Sigmoid colon (tissue), 7 donors: ENCODE measurements at places on chromosomes 2 and 18.

- DNase-seq = no peak
These were observed 78.0 kb upstream of the SERTAD2 start for GRCh38 chr2:64731746-64732145.

- DNase-seq = no peak
These were observed 124.1 kb upstream of the XIRP2 start for GRCh38 chr2:166764216-166764615.

GRCh38 chr2:43273529-43273928 lies 47.1 kb upstream of the ZFP36L2 start:
- DNase-seq = no peak

- no peak for DNase-seq
These were observed 57.1 kb downstream of the ADCYAP1 start for GRCh38 chr18:961644-962355.

GRCh38 chr18:25365242-25365641 lies 13.3 kb upstream of the ZNF521 start:
- no peak for DNase-seq

- no peak for DNase-seq
These were observed 142.4 kb upstream of the SOX11 start for GRCh38 chr2:5549771-5550170.

GRCh38 chr2:85611217-85611704 lies 605 bp downstream of the C2orf68 start:
- no peak for DNase-seq

GRCh38 chr2:203453858-203454451 lies 81.1 kb downstream of the RAPH1 start:
- DNase-seq = no peak

GRCh38 chr2:113278742-113279139 lies at the start of gene PAX8:
Gene PAX8 (minus strand): TSS chr2:113278921. CDS start chr2:113278394, 527 bp downstream.
- DNase-seq = no peak

DNA sequence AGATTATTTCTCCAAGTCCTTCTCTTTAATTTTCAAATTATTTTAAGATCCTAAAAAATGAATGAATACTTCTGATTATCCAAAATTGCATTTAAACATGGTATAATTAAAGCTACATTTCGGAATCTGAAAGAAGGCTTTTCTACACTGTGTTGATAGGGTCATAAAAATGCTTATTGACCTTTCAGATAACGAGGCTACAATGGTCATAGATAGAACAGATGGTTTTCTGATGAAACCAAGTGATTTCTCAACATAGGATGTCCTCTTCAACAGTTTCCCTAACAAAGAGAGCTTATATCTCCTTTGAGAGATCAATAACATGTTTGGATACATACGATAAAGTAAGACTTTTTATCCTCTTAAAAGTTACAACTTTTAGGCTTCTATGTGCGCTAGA lies 201.1 kb downstream of the PTH2R start:
- no peak for DNase-seq

DNA sequence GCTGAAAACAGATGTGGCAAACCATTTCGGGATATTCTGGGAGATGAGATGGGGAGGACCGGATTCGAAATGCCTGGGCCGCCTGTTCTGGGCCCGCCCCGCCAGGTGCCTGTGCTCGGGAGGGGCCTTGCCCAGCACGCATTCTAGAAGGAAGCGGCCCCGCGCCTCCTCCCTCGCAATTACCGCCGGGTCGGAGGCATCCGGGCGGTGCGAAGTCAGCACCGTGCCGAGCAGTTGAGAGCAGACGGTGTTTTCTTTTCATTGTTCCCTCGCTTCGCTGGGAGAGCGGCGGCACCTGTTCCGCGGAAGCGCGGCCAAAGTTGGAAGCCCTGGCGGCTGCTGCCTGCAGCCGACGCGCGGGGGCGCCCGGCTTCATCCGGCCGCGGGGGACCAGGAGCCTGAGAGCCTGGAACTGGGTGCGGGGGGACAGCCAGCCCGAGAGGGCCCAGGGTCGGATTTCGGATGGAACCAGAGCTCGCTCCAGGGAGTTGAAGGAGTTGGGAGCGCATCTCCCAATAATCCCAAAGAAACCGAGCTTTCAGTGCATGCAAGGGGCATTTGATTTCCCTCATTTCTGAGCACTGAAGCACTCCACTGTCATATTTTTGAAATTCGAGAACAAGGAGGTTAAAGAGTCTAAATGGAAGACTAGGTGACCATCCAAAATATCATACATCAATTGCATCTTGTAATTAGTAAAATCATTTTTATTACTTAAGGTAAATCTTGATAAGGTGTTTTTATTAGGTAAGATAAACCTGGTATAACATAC lies 241.8 kb upstream of the RAB12 start:
- no peak for DNase-seq

- no peak for DNase-seq
These were observed 9.6 kb downstream of the GDF7 start for GRCh38 chr2:20676353-20677215.

GRCh38 chr2:173300458-173300857 lies 54.2 kb upstream of the CDCA7 start:
- DNase-seq = no peak

- no peak for DNase-seq
These were observed 334.8 kb downstream of the DYSF start for GRCh38 chr2:71788186-71788525.

GRCh38 chr2:197800091-197800490 lies 4.3 kb upstream of the PLCL1 start:
- no peak for DNase-seq

GRCh38 chr2:177908824-177909223 lies 163.8 kb downstream of the PDE11A start:
- no peak for DNase-seq

- no peak for DNase-seq
These were observed 184.3 kb downstream of the GULP1 start for GRCh38 chr2:188475945-188476344.

DNA sequence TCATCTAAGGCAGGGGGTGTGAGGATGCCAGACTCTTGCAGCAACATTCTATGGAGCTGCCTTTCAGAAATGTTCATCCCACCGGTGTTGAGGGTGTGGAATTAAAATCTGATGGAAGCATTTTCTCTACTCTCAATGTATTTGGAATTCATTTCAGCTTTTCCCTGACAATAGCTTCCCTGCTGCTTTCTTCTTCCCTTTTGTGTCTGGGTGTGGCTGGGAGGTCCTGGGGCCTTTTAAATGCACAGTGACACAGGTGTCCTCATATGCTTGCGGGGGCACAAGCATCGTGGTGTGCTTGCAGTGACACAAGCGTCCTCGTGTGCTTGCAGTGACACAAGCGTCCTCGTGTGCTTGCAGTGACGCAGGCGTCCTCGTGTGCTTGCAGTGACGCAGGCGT lies 43.4 kb upstream of the ASB18 start:
- DNase-seq = no peak

- DNase-seq = no peak
These were observed 76.4 kb downstream of the TMEM247 start for GRCh38 chr2:46555646-46556234.

GRCh38 chr2:96955762-96956161 lies 30.6 kb downstream of the FAM178B start:
- DNase-seq = peak; percentile 62

DNA sequence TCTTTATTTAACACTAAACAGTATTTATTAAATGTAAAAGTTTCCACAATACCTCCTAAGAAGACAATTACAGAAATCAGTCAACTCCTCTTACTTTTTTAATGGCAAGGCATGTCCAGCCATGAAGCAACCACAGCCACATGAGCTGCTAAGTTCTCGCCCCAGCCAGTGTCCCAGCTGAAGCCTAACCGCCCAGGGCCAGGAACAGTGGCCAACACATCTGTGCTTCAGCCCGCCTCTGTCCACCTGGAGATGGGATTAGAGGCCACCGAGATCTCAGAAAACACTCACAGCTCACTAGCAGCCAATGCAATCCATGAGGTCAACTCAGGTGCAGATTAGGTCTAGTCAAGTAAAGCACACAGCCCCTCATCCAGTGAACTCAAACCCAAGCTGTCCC lies 40.2 kb downstream of the PID1 start:
- DNase-seq = peak; percentile 87

DNA sequence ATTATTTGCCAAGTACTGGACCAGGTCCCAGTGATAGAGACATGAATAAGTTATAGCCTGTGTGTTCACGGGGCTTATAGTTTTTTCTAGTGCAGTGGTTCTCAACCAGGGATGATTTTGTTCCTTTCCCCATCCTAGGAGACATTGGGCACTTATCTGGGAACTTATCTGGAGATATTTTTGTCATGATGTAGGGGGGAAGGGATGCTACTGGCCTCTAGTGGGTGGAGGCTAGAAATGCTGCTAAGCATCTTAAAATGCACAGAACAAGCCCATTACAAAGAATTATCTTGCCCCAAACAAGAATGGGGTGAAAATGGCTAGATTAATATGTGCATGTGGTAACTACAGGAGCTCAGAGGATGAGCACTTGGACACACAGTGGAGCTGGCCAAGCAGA lies 75.2 kb downstream of the KLHL29 start:
- no peak for DNase-seq

DNA sequence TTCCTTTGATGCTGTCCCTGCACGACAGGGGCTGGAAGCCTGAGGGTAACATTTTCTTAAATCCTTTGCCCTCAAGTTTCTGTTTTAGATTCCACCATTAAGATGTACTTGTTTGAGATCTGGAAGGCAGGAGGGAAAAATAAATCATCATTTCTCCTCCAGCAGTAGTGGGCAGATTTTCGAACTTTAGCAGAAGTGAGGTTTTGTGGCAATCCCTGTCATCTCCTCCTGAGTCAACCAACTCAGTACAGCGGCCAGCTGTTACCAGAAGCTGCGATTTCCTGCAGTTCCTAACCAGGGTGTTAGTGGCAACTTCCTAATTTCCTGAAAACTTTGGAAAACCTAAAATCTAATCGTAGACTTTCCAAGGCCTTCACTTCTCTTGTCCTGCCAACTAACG lies 517.2 kb upstream of the ACVR2A start:
- DNase-seq = no peak

DNA sequence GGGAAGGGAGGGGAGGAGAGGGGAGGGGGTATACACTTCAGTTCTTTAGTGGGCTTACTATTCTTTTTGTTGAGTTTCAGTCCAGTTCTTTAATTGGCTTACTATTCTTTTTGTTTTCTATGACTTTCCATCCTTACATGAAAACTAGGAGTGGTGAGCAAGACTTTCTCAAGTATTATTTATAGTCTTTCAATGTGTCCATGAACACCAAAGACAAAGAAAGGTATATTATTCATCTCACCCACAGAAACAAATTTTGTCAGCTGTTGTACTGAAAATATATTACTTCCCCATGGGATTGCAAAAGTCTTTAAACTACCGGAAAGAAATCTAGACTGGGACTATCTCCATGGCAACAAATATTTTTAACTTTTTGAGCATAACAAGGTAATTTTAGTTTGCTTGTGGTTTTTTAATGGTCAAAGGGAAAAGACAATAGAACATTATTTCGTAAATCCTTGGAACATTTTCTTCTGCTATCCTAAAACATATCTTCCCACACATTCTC lies 17.6 kb downstream of the ADAM17 start:
- DNase-seq = no peak

DNA sequence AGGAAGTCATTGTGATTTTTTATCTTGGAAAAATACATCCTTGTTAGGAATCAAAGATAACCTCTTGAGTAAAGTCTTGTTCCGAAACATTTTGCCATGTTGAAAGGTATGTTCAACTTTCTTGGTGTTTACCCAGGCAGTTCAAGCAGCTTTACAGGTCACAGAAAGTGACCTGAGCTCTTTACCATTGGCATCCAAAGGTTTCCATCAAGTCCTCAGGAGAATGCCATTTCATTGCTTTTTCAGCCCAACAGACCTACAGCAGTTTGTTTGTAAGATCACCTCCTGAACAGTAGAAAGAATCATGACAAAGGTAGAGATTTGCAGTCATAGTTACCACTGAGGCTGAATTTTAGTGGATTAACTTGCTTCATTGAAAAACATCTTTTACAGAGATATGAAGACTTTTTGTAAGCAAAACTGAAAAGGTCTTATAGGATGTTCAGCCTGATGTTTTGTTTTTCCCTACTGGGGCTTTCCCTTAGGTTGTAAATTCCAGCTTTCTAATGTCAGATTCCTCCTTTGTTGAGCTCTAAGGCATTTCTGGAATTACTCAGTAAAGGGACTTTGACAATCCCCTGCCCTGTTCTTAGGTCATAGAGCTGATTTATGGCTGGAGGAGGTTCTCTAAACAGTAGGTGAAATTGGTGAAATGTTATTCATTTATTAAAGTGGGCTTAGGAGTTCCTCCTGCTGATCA lies 236.8 kb upstream of the RBMS1 start:
- no peak for DNase-seq

DNA sequence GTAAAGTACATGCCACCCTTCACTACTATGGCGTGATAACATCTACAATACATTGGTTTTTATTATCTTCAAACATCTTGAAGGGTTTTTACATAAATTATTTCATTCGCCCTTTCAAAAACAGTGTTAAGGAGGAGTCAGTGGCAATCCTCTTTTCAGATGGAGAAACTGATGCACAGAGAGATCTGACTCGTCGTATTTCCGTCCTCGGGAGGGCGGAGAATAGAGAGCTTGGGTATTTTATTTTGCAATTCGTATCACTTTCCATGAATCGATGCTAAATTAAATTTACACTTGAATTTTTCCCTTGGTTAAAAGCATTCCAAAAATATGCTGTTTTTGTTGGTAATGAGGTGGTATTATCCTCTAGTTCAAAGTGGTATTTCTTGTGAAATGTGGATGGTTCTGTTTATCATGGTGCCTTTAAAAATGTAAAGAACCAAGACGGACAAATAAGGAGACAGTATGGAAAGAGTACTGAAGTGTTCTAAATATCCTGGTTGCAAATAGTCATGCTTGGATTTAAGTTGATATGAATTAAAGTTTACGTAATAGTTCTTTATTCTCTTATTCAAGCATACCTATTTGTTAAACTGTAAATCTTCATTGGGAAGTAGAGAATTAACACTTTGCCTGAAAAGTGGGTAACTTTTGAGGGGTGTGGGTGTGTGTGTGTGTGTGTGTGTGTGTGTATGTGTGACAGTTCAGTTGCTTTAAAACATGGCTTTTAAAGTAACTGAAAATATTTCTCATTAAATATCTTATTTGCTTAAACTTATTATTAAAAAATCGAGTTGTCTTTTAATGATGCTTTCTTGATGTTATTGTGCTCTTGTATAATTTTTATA lies 5.6 kb downstream of the PHLPP1 start:
- no peak for DNase-seq

- DNase-seq = no peak
These were observed 77.8 kb upstream of the STPG4 start for GRCh38 chr2:47232738-47233415.

- peak; percentile 63 for DNase-seq
These were observed 107.2 kb downstream of the COPS8 start for GRCh38 chr2:237192881-237193280.

DNA sequence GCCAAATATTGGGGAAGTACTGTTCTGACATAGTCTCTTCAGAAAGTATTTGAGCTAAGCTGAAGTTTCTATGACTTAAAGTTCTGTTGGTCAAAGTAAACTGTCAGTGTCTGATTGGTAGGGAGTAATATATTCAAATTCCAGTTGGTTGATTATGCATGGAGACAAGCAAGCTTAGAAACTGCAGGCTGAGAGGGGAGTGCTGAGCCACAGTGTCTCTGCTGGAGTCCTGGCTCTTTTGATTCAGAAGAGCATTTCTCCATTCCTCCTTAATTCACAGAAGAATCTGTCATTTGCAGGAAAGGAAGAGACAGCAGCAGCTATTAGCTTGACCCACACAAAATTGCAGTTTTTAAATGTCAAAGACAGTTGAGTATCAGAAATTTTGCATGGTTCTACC lies 201.4 kb upstream of the TMEM200C start:
- no peak for DNase-seq

- no peak for DNase-seq
These were observed 53.5 kb upstream of the SPOPL start for GRCh38 chr2:138447889-138448570.

- no peak for DNase-seq
These were observed 45.2 kb upstream of the MGAT4A start for GRCh38 chr2:98776136-98776535.

- DNase-seq = no peak
These were observed 16.5 kb downstream of the SDC1 start for GRCh38 chr2:20208476-20208859.
